ENCODE measurements at places on chromosomes 1 and 21.

DNA sequence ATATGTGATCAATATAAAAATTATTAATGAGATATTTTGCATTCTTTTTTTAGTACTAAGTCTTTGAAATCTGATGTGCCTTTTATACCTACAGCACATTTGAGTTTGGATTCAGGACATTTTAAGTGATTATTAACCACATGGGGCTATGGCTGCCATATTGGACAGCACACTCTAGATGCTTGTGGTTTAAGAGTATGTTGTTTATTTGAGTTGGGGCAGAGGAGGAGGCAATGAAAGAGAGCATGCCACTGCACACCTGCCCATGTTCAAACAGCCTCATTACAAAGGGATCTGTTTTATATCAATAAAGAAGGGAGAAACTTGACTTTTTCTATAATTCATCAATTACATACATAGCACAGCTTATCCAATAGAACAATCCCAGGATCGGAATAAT is 99.4 kb upstream of the EDEM3 start:
- DNase-seq: no peak

DNA sequence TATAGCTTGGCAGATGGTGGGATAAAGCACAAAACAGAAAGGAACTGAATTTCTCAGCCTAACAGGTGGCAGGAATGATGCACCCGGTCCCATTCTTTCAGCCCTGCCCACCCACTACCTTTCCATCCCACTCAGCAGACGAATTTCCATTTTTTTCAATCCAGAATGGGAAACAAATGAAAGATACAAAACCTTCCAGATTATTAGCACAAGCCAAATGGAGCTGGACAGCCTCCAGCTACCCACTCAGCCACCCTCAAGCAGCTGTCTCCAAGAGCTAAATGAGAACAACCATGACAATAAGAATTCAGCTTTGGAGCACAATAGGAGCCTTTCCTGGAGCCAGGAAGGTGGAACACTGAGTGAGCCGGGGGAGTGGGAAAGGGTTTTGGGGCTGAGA is 96.3 kb upstream of the ST6GALNAC5 start:
- no peak for DNase-seq

DNA sequence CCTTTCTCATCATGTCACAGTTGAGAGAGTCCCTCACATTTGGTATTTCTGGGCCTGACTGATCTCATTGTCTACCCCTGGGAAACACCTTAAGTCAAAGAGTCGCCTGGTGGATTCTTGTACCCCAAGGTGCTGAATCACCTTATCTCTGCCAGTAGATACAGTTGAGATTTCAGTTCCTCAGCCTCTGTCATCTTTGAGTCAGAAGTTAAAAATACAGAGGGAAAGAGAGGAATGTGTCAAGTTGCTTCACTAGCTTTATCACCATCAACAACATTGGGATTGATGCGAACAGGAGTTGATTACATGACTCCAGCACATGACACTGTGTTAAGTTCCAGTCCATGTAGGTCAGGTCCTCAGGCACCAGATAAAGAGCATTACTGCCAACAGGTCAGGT is 513.0 kb downstream of the NUF2 start:
- DNase-seq: no peak

- no peak for DNase-seq
Observed at GRCh38 chr1:214640431-214641213, 37.6 kb downstream of the CENPF start.

DNA sequence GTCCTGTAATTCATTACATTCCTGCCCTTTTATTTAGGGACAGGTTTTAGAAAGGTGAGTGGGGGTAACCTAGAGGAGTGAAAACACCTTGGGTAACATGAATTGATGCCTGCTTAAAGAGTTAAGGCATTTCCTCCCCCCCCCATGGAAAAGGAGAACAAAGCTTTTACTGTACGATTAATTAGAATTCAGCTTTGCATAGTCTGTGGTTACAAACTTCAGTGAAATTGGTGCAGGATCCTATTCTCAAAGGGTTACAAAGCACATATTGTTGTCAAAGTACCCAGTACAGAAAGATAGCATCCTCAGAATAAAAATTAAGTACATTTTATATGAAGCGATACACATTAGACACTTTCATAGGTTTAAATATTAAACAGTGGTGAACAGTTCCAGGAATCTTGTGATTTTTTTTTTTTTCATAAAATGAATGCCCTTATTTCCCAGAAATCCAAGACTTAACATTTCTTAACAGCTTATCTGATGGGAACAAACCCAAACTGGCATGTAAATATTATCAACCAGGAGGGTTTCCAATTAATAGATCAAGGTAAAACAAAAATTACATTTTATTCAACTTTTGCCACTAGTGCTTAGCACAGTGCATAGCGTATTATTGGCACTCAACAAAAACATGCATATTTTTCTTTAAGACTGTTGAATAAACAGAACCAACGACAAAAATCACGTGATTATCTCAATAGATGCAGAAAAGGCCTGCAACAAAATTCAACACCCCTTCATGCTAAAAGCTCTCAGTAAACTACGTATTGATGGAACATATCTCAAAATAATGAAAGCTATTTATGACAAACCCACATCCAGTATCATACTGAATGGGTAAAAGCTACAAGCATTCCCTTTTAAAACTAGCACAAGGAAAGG is 172.7 kb downstream of the PDE4B start:
- no peak for DNase-seq

- DNase-seq: no peak
Observed at GRCh38 chr1:161335796-161336195, 21.6 kb downstream of the SDHC start.

GRCh38 chr1:236468625-236469024 is 55.2 kb upstream of the LGALS8 start:
- no peak for DNase-seq

DNA sequence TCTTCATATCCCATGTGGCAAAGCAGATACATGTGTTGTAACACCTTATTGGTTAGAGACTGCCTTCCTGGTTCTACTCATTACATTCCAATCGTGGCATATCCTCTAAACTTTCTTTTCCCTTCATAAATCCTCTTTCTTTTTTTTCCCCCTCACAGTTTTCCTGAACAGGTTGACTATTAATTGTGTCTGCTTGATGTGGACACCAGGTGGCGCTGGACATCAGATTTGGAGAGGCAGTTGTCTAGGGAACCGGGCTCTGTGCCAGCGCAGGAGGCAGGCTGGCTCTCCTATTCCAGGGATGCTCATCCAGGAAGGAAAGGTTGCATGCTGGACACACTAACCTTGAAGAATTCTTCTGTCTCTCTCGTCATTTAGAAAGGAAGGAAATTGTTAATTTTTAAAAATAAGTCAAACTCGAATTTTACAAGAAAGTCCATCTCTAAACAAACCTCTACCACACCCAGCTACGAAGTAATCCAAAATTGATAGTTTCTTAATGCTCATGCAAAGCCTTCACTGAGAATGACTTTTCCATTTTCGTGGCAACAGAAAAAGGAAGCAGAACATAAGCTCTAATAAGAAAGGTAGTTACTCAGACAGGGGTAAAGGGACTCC is 59.4 kb upstream of the ASB17 start:
- peak; percentile 22 for DNase-seq

DNA sequence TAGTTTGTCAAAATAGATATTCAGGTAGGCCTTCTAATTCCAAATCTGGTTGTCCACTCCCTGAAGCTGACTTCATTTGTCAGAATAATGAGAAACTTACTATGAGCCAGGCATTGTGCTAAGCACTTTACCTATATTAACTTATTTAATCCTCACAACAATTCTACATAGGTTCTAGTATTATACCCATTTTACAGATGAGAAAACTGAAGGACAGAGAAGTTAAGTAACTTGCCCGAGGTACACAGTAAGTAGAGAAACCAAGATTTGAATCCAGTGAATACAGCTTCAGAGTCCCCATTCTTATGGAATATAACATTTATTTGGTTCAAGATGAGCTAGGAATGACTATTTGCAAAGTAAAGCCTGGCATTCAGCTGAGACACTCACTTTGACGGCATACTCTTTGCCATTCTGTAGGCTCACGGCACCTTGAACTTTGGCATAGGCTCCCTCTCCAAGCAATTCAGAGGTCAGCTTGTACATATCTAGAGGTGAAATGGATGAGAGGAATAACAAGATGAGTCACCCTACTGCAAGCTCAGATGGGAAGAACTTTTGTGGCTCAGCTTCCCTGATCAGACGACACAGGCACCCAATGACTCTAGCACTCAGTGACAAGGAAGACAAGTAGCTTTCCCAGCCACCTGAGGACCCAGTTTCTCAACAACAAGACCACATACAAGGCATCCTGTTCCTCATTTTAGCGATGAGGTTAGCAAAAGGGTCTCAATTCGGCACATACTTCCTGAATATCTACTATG is 23.7 kb downstream of the MKNK1 start:
- no peak for DNase-seq

GRCh38 chr1:203592156-203592555 is 34.5 kb upstream of the ATP2B4 start:
- no peak for DNase-seq

DNA sequence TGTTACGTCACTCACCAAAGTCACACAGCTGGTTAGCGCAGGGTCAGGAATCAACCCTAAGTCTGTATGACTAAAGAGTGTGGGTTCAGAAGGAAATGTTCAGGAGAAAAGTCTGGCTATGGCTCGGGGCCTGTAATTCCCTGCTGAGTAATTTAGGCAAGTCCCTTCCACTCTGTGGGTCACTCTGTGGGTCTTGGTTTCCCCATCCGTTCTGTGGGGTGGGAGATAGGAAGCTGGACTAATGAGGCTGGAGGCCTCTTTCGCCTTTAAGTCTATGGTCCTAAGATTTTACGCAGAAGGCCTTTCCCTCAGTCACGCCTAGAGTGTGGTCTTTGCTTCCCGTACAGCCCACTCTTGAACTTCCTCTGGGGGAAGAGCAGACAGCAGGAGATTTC is 14.3 kb upstream of the MED18 start:
- no peak for DNase-seq

DNA sequence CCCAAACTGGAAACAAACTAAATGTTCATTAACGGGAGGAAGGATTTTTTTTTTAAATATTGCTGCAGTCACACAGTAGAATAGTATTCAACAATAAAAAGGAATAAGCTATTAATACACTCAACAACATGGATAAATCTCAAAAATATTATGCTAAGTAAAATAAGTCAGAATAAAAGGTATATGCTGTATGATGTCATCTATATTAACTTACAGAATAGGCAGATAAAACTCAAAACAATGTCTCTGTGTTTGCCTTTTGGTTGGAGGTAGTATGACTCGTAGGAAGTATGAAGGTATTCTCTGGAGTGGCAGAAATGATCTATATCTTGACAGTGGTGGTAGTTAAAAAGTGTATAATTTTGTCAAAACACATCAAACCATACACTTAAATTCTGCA is 6.1 kb upstream of the ST6GALNAC5 start:
- DNase-seq: no peak

GRCh38 chr1:212743901-212744475 is 44.3 kb upstream of the BATF3 start:
- DNase-seq: no peak

DNA sequence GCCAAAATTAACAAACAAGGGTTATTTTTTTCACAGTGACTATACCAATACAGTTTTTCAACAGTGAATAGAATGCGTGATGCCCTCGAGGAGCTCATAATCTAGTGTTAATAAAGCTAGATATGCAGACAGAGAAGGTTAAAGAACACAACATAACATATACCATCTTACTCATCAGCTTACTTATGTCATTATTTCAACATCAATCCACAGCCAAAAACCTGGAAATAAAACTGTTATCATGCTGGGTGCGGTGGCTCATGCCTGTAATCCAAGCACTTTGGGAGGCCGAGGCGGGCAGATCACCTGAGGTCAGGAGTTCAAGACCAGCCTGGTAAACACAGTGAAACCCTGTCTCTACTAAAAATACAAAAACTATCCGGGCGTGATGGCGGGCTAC is 6.1 kb downstream of the STX6 start:
- DNase-seq: no peak

DNA sequence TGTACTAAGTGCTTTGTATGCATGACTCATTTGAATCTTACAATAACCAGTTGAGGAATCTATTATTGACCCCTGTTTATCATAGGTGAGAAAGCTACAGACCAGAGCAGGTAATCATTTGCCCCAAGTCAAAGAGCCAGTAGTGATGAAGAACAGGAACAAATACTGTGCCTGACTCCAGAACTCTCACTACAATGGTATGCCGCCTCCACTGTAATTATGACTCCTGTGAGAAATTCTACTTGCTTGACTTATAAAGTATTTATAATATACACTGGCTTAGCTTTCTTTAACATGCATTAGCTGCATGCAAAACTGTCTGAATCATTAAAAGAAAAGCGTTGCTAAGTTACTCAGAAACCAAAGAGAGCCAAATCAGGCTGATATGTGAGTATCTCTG is 92.6 kb downstream of the ZNF281 start:
- no peak for DNase-seq

GRCh38 chr1:29830383-29830782 is 594.1 kb downstream of the PTPRU start:
- no peak for DNase-seq

- peak; percentile 86 for DNase-seq
Observed at GRCh38 chr1:178542554-178543289, 29.8 kb downstream of the TEX35 start.

DNA sequence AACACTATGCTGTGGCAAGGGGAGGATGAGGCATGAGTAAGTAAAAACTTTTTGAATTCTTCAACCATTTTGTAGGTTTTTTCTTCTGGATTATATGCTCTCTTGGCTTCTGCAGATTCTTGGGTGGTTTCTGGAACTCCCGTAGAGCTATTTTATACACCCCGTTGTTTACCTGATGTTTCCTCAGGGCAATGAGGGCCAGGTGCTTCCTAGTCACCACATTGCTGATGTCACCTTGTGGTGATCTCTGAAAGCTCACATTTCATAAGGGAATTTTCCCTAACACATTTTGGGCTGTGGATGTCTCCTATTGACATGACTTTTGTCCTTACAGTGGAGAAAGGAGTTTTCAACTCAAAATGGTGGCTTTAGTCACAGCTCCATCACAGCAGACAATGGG is 356.6 kb downstream of the PLA2G4A start:
- no peak for DNase-seq

DNA sequence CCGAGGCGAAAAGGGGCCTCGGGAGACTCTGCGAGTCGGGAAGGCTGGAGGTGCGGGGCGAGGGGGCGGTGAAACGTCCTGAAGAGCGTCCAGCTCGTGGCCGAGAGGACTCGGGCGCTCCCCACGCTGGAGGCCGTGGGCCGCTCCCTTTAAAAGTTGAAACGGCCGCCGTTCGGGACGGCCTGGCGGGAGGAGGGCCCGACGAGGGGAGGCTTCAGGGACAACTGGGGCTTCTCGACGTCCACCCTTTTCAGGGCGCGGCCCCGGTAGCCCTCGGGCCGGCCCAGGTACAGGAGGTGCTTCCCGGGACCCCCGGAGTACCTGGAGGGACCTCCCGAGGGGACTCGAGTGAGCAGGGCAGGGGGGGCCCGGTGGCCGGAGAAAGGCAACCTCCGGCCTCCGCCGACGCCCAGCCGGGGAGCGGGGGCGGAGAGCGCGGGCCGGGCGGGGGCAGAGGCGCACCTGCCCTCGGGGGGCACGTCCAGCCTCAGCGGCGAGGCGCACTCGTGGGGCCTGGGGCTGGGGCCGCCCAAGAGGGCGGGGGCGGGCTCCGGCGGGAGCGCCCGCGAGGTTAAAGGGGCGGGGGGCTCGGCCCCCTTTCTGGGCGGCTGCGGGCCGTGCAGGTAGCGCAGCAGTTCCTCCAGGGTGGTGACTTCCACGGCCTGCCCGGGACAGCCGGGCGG is 14.0 kb downstream of the SEMA6C start:
- DNase-seq: no peak

- no peak for DNase-seq
Observed at GRCh38 chr1:168933141-168933805, 173.2 kb upstream of the ATP1B1 start.

GRCh38 chr1:159556931-159557369 is 21.1 kb upstream of the OR10J5 start:
- DNase-seq: no peak

Measured in stimulated activated CD4-positive, alpha-beta T cell treated with anti-CD3 and anti-CD28 coated beads, Interleukin-1b, Interleukin-23, amount 100 ng/mL, for 1 hour (primary cell).